NCI-H1930 (cell line): ENCODE measurements at places on chromosomes 1 and 21.
A peak's percentile ranks its signal among the peaks of the same experiment; 100 is the strongest.

DNA sequence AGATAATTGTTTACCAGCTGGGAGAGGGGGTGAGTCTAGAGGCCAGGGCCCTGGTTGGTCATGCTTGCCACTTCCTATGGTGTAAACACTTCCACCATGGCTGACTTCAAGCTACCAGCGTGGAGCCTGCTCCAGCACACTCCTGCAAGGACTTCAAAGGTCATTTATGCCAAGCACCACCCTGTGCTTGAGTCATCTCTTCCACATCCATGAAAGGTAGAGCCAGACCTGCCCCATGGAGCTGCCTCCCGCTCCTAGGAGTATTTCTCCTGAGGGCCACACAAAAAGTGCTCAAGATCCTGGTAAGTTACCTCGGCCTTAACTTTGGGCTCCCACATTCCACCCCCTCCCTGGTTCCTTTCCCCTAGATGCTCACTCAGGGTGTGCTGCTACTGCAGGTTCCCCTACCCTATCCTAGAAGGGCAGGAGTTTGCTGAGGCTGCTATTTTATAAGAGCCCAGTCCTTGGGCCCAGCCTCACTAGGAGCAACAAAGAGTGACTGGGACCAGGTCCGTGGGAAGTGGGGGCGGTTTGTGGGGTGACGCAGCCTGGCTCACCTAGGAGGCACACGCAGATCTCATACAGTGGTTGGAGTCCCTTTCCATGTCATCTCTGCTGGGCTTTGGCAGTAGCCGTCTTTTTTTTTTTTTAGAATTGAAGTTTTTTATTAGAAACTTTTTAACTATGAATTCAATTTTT, 2.4 kb downstream of the RAB7B start:
- no peak for DNase-seq

DNA sequence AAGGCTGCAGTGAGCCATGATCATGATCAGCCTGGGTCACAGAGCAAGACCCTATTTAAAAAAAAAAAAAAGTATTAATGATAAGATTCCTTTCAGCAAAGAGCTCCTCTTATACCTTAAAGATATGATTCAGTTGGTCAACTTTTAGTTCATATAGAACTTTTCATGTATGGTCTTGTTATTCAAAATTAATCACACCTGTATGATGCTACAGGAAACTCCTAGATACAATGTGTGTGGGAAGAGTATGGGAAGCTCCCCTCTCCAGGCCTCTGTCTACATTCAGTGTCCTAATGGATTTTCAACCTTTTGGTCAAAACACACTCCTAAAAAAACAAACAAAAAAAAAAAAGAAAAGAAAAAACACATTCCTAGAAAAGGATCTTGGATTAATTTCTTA, 17.1 kb downstream of the MR1 start:
- no peak for DNase-seq

GRCh38 chr21:34642211-34643075, 26.4 kb upstream of the CLIC6 start:
- DNase-seq, result no peak

GRCh38 chr1:198232378-198232777, 75.6 kb downstream of the NEK7 start:
- DNase-seq, result no peak

DNA sequence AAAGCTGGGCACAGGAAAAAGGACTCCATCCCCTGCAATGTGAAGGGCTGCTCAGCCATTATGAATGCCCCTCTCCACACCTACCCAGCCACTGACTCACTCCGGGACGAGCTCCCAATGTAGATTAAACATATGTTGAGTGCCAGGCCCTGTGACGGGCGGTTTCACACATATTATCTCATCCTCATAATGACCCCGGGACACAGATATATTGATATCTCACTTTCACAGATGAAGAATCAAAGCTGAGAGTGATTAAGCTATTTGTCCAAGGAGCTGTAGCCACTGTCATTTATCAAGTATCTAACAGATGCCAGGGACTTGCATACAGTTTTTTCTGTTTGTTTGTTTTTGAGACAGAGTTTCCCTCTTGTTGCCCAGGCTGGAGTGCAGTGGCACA, 35.0 kb upstream of the SLC30A1 start:
- no peak for DNase-seq

GRCh38 chr1:232547938-232548484, 81.9 kb downstream of the SIPA1L2 start:
- peak; percentile 76 for DNase-seq

DNA sequence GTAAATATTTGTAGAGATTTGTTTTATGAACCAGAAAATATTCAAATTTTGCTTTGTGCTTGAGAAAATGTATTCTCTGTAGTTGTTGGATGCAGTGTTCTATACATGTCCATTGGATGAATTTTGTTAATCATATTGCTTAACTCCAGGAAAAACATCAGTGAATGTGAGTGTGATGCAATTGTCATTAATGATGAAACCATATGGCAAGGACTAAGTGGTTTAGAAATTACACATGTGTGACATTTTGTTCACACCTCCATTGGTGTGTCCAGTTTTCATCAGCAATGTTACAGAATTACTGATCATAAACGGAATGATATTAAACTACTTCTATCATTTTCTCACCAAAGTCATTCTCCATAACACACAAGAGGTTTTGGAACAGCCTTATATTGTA, 151.8 kb upstream of the ST6GALNAC5 start:
- no peak for DNase-seq

DNA sequence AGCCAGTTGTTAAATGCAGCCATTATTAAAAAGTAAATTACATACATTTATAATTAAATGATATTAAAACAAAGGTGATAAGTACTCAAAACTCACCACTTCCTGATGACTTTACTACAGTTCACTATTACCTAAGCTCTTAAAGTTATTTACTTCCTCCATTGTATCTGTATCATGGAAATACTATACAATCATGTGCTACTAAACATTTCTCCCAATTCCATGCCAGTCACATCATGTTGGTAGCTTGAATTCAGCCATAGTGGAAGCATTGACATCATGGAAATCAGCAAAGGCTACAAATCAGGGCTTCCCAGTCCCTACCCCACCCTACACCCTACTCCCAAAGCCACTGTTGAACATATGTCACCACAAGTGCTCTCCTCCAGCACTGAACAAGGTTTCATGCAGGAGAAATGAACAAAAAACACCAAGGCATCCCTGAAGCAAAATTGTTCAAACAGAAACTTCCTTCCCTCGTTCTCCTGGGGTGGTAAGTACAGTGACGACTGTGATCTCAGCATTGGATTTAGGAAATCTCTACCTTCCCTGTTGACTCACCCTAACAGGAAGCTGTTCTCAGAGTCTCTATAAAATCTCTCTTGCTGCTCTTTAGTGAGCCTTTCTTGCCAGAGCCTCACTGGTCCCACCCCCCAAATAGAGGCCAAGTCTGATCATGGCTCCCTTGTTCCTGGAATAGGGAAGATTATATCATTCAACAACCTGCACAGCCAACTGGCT, 12.7 kb downstream of the VSIG8 start:
- DNase-seq, result no peak

- DNase-seq, result peak; percentile 68
Measured at GRCh38 chr1:46179138-46180081, 3.1 kb upstream of the P3R3URF start.

DNA sequence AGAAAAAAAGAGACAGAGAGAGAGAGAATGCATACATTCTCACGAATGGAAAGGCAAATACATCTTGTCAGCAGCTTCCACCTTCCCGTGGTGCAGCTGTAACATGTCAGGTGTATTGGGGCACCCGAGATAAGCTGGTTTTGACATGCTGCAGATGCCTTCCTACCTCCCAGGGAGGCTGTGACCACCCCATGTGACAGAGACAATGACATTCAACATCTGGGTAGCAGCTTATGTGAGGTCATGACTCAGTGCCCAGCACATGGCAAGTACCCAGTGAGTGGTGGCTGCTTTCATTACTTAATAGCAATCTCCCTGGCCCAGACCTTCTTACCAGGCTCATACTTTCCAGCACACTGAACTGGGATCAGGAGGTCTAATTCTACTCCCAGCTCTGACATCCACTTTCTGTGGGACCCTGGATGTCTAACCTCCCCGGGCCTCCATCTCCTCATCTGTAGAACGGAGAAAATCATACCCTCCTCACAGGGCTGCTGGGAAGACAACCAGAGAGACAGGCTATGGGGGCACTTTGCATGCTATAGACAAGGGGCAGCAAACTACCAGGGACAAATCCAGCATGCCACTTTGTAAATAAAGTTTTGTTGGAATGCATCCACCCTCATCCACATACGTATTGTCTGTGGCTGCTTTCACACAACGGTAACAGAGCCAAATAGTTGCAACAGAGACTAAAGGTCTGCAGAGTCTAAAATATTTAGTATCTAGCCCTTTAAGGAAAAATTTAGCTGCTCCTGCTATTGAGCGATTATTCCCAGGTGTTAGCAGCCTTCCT, 38.5 kb upstream of the ZBTB40 start:
- DNase-seq, result no peak

- DNase-seq, result no peak
Measured at GRCh38 chr1:150235294-150235851, 539 bp downstream of the ANP32E start.

DNA sequence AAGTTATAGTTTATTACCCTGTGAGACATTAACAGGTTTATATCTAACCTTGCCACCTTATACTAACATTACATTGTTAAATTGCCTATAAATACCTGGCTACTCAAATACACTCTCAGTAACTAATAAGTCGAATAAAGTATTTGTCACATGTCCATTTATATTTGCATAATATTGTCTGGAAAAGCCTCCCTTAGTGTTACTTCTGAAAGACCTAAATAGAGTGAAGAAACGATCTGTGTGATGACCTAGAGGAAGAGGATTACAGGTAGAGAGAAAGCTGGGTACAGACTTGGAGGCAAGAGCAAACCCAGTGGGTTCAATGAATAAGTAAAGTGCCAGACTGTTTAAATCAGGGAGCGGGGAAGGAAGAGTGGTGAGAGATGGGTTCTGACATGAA, 2.7 kb upstream of the CACYBP start:
- DNase-seq, result no peak

DNA sequence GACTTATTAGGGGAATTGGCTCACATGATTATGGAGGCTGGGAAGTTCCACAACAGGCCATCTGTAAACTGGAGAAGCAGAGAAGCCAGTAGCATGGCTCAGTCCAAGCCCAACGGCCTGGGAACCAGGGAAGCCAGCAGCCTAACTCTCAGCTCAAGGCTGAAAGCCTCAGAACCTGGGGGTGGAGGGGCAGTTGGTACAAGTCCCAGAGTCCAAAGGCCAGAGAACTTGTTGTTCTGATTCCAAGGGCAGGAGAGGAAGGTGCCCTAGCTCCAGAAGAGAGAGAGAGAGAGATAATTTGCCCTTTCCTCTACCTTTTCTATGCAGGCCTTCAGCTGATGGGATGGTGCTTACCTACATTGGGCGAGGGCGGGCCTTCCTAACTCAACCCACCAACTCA, 55.3 kb downstream of the MAN1C1 start:
- DNase-seq, result no peak

DNA sequence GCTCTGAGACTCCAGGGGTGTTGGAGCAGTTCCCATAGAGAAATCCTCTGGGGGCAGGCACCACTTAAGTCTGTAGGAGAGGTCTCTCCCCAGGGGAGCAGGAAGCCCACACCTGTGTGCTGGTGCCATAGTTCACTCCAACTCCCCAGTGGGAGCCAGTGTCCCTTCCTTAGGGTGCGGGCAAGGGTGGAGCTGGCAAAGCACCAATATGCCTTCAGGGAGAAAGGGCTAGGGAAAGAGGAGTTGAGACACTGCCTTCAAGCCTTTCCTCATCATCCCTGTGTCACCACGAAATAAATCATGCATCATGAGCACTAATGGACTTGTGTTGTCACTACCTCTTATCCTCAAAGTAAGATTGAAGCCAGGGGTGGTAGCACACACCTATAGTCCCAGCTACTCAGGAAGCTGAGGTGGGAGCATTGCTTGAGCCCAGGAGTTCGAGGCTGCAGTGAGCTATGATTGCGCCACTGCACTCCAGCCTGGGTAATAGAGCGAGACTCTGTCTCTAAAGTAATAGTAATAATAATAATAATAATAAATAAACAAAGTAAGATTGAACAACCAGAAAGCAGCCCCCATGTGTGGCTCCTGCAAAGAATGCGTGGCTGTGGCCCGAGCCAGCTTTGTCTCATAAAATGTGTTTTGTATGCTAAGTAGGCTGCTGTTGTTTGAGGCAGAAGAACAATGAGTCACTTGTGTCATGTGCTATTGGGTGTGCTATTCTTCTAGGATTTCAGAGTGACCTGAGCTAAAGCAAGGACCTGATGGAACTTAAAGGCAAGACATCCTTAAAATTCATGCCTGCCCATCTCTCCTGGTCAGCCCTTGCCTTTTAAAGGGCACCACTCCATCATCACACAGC, 6.7 kb upstream of the TIE1 start:
- DNase-seq, result no peak

DNA sequence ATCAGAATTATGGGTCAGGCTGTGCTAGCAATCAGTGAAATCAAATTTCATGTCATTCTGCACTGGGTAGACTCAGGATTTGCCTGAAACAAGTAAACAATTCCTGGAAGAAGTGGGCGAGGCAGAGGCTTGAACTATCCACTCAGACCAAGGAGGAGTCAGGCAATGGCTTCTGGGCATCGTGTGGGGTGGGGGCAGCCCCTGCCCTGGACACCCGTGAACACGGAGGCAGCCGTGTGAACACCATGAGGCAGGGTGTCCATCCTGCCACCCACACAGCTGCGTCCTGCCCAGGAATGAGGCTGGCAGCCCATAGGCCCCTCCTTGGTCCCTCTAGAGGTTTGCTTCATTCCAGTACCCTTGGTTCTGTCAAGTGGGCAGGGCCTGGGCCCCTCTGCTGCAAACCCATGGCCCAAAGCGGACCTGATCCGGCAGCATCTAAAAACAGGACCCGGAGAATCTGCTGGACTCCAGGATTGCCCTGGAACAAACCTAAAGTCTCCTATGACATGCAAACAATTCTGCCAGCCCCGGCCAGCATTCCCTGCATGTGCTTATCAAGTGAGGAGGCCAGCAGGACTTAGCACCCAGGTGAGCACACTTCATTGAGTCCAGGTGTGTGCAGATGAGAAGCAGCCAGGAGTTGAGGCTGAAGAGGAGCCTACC, 69.5 kb downstream of the PDE9A start:
- no peak for DNase-seq

DNA sequence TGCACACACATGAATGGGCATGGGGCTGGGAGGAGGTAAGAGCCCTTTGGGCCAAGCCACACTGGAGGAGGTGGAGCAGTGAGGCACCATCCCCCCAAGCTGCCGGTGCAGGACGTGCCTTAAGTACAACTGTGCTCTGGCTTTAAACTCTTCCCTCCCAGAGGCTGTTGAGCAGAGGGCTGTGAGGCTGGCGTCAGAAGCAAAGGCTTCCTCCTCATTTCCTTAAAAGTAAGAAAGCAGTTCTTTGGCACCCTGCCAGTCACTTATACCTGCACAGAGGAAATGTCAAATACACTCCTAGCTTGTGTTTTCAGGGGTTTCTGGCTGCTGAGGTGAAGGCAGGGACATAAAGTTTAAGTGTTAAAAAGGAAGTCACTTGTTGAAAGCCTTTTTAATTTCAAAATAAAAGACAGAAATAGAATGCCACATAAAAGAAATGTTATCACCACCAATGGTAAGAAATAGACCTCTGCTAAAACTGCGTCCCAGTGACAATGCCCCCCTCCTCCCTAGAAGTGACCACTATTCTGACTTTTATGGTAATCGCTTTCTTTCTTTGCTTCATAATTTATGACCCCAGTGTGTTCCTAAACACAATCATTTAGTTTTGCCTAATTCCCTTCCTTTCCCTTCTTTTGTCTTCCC, 33.0 kb downstream of the LAMC2 start:
- DNase-seq, result no peak

- DNase-seq, result no peak
Measured at GRCh38 chr1:12756768-12757413, 10.9 kb downstream of the CFAP107 start.

- peak; percentile 60 for DNase-seq
Measured at GRCh38 chr1:232620356-232620969, 9.5 kb downstream of the SIPA1L2 start.
